ENCODE measurements at places on chromosomes 4 and X.
A peak's percentile ranks its signal among the peaks of the same experiment; 100 is the strongest.

DNA sequence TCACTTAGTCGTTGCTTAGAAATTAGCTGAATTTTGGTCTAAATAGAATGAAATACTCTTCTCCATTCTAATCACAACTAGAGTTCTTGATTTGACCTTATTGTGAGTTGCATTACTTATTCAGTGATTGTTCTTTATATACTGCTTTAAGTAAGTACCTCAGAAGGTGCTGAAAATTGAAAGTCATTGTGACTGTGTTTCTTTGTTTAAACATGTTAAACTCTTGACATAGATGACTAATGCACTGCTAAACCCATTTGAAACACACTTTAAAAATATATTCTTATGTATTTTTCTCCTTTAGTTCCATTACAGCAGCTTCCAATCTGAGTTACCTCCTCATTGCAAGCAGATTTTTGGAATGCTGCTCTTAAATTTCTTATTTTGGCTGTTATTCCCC lies 9.1 kb downstream of the TSPAN7 start:
- no peak for DNase-seq

- DNase-seq = no peak
These were observed 9.1 kb upstream of the ELF4 start for GRCh38 chrX:130119312-130119898.

GRCh38 chr4:1174941-1175634 lies 2.7 kb upstream of the SPON2 start:
- DNase-seq = no peak

DNA sequence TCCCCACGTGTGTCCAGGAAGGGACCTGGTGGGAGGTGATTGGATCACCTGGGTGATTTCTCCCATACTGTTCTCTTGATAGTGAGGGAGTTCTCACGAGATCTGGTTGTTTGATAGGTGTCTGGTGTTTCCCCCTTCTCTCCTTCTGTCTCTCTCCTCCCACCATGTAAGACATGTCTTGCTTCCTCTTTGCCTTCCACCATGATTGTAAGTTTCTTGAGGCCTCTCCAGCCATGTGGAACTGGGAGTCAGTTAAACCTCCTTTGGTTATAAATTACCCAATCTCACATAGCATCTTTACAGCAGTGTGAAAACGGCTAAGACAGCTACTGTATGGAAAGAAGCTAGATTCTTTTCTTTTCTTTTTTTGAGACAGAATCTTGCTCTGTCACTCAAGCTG lies 21.6 kb upstream of the FGG start:
- DNase-seq = no peak

- DNase-seq = no peak
These were observed 1.9 kb downstream of the PHKA1 start for GRCh38 chrX:72712094-72712755.

DNA sequence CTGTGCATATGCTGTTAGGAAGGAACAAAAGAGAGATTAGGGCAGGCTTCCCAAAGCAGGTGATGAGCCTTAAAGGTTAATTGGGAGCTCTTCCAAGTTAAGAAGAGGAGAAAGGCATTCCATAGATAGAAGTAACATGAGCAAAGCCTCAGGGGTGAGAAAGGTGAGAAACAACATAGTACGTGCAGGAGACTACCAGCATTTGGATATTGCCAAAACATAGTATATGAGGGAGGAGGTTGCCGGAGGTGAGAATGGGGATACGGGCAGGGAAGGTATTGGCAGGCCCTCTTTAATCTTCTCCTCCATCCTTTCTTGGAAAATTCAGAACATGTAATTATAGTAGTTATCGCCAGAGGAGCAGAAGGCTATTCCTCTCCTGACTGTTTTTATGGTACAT lies 96.1 kb upstream of the MBNL3 start:
- DNase-seq = no peak

- no peak for DNase-seq
These were observed 636 bp upstream of the TIMM8A start for GRCh38 chrX:101349193-101349562.

- DNase-seq = no peak
These were observed 74.0 kb downstream of the AFF2 start for GRCh38 chrX:148574237-148574973.

- no peak for DNase-seq
These were observed 98.1 kb downstream of the ADGRL3 start for GRCh38 chr4:61298178-61298740.

DNA sequence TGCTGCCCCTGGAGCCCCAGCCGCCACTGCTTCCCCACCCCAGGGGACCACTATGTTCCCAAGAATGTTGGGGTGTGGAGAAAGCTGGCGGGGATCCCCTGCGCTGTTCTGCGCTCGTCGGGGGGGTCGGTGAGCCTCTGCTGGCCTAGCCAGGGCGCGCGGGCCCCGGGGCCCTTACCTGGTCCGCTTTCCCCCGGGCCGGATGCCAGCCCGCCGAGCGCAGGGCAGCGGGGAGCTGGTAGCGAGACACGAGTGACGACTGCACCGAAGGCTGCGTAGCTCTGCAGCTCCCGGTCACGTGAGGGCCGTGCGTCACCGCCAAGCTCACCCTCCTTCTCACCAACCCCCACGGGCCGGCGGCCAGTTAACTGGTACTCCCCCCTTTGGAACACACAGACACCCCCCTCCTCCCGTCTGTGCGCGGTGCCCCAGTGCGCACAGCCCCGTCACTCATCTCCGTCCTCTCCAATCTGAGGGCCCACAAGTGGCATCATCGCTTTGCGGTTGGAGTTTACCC lies at the start of gene BEX1:
TSS of gene BEX1 (minus strand) at position 254 of the 517 bp plus-strand sequence. CDS start 897 bp downstream, outside the sequence.
- peak; percentile 12 for DNase-seq

DNA sequence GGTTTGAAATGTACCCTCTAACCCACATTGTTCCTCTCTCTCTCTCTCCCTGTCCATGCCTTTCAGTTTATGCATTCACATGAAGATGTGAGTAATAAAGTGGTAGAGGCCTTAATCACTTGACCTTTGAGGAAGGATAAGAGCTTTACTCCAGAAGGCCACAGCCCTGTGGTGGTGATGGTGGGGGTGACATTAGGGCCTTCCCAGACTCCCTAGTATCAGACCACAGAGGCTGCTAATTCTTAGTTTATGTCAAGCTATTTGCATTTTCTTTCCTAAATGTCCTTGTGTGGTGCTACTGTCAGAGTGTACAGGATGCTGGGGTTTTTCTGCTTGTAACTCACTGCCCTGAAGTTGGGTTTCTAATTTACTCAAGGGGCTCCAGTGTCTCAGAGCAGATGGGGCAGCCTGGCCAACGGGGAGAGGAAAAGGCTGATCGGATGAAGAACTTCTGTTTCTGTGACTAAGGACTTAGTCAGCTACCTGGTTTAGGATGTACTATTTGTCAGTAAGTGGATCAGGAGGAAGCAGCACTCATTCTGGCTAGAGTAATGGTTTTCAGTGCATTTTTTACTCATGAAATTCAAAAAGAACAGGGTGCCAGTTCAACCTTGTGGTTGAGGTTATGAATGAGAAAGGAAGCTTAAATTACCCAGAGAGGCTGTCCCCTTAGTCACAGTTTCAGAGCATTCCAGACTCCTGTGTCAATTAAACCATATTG lies 509.6 kb upstream of the DIPK2B start:
- no peak for DNase-seq

- DNase-seq = no peak
These were observed 32.8 kb upstream of the LSM6 start for GRCh38 chr4:146142768-146143167.
